Vagina (tissue), 2 donors: ENCODE measurements at places on chromosomes 13 and 19.
A peak's percentile ranks its signal among the peaks of the same experiment; 100 is the strongest.

DNA sequence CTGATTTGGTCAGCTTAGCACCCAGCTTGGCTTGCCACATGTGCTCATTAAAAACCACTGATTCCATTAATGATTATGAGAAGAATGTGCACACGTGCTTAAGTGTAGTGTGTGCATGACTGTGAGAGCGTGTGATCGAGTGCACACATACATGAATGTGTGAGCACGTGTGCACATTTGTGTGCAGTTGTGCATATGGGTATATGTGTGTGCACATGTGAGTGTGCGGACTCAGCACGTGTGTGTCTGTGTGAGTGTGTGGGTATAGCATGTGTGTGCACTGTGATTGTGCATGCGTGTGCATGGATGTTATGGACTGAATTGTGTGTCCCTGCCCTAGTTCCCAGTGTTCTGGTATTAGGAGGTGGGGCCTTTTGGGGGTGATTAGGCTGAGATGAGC, 202.1 kb upstream of the ZNF536 start:
- peak; percentile 4 for DNase-seq

GRCh38 chr19:5578097-5578846, 10.5 kb upstream of the TINCR start:
- no peak for DNase-seq

GRCh38 chr19:7545904-7546303, 10.4 kb downstream of the PNPLA6 start:
- DNase-seq, result no peak

GRCh38 chr19:40219721-40220276, 1.6 kb upstream of the TTC9B start:
- no peak for DNase-seq

DNA sequence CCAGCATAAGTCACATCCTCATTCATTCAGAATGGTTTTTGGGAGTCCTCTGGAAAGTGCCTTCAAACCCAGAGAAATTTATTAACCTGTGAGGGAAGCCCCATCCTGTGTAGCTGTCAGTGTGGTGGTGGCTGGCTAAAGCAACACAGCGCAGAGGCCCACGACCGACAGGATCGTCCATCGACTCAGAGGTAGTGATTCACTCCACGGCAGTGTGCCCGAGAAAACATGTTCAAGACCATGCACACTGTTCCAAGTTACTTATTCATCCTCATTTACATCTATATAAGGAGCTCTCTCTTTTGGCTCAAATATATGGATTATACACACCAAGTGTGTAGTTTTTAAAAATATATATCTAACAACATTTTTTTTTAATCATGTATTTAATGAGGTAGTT, 96.3 kb upstream of the SLC15A1 start:
- no peak for DNase-seq

DNA sequence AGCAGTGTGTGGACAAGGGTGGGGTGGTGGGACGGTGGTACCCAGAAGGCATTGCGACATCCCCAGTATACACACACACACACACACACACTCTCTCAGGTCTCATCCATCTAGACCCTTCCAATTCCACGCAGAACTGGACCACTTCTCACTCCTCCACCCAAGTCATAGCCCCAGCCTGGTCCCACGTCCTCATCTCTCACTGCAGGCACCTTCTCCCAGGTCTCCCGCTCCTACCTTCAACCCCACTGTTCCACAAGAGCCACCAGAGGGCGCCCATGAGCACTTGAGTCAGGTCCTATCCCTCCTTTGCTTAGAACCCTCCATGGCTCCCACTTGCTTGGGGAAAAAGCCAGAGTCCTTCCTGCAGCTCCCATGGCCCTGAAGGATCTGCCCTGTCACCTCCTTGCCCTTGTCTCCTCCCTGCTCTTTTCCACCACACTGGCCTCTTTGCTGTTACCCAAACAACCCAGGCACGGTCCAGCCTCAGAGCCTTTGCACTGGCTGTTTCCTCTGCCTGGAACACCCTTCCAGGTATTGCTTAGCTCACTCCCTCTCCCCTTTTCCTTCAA, 62.6 kb downstream of the IER2 start:
- no peak for DNase-seq

GRCh38 chr13:81326913-81327312, 986.0 kb upstream of the SPRY2 start:
- DNase-seq, result no peak

DNA sequence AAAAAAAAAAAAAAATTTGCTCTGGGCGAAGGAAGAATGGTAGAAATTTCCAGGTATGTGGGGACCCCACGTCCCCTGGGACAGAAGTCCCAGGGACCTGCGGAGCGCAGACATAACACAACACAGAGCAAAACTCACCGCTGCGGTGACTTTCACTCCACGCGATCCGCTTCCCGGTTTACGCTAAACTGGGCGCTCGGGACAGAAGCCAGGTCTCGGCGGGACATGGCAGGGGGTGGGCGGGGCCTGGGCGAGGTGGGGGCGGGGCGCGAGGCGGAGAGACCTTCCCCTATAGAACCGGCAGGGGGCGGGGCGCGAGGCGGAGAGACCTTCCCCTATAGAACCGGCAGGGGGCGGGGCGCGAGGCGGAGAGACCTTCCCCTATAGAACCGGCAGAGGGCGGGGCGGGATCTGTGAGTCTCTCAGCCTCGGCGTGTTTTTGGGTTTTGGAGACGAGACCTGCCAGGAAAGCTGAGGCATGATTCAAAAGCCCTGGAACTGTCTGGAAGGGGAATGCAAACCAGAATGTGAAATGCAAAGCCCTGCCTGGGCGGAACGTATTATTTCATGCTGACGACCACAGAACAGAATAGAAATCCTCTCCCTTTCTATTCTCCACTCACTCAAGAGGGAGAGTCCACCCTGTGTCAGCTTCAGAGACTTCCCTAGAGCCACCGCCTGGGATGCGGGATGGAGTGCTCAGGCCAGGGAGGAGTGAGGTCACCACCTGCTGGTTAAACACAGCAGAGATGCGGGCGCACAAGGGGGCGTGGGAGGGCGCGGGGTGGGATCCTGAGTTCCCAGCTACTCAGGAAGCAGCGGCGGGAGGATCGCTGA, 20.2 kb upstream of the ERVV-1 start:
- DNase-seq, result no peak
